ENCODE measurements at places on chromosomes 12 and 14.

DNA sequence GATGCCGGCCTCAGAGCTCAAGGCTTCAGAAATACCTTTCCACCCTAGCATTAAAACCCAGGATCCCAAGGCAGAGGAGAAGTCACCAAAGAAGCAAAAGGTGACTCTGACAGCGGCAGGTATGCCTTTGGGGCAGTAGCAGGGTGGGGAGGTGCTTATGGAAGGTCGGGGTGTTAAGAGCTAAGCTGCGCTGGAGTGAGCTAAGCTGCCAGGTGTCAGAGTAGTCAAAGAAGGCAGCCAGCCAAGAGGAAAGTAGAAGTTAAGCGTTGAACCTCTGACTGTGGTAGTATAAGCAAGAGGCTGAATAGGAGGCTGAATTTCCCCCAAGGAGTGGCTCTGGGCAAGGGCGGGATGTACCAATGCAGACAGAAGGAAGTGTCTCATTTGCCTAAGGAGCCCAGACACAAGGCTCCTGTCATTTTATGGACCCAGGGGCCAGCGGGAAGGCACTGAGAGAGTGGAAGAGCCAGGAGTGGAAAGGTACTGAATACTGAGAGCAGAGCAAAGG, 29.2 kb downstream of the DYRK4 start:
- DNase-seq: peak; percentile 31

- no peak for DNase-seq
These were observed 10.8 kb downstream of the PTGR2 start for GRCh38 chr14:73862480-73862879.

DNA sequence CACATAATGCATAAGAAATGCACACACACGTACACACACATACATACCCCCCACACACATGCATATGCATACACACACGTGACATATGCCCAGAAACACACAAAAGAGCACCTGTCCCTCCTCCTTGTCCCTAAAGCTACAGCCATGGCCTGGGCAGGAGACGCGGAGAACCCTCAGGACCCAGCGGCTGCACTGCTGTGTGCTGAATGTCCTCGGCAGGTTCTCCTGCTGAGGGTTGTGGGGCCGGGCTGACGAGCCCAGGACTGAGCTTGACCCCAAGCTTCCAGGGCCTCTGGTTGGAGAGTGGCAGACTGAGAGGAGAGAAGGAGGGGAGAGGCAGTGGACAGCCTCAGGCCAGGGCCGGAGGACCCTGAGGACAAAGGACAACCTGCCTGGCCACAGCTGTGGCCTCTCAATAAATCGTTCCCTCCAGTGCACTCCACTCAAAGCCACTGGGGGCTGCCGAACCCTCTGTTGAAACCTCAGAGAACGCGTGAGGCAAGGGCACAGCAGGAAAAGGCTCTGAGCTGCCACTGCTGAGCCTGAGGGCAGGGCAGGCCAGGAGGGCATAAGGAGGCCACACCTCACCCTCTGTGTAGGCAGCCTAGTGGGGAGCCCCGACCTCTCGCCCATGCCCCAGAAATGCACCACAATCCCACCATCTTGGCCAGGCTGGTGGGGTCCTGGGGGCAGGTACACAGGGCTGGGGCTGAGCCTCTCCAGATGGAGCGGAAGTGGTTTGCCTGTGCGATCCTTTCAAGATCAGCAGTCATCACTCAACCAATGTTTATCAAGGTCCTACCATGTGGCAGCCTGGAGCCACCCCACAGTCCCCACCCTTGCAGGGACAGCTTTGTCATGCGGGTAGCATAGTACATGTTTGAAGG, 3.1 kb downstream of the CACNA2D4 start:
- DNase-seq: no peak

DNA sequence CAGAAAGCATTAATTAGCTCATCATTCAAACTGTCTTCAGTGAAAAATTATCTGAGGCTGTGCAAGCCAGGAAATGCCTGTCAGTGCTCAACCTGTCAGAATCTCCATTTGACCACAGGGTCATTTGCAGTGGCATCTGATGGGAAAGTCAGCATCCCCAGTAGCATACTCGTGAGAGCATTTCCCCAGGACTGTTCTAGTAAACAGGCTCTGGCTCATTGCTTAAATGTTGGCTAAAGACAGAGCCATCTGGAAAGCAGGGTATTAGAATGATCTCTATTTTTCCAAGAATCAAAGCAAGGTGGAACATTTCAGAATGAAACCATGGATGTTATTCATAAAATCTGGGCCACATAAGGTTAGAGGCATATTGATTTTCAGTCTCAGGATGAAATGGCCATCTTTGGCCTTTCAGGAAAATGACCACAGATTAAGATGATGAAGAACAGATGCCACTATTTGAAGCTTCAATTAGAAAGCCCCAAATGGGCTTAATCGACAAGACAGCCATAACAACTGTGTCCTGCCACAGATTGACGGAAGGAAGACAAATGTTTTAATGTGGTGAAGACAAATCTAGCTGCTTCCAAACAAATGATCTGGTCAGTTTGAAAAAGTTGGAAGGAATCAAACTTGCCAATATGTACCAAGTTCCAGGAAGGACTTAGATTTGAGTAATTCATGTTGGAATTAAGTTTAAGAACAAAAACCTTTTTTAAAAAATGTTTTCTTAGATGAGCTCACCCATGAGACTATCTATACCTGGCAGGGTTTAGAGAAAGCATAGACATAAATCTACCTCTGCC, 94.0 kb upstream of the FAR2 start:
- DNase-seq: no peak

GRCh38 chr12:96338852-96339471, 61.3 kb downstream of the CDK17 start:
- no peak for DNase-seq

DNA sequence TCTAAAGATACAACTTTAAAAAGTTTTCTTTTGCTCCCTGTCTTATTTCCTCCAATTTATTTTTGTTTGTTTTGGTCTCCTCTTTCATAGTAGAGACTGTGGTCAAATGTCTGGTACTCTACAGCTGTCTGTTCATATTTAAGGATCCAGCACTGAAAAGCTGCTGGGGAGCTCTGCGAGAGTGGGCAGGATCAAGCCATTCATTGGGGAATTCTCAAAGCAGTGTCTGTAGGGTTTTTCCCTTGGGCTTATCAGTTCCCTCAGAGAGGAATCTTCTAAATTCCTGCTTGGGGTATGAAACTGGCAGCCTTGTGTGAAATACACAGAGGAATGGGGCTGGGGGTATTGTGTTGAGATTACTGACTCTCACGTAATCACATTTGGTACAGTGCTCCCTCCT, 52.3 kb downstream of the FNTB start:
- no peak for DNase-seq

- DNase-seq: no peak
These were observed 806.0 kb upstream of the ATXN7L3B start for GRCh38 chr12:73731658-73732057.

GRCh38 chr12:73266206-73266605, 994.0 kb downstream of the TRHDE start:
- no peak for DNase-seq

- no peak for DNase-seq
These were observed 391.4 kb upstream of the SYT1 start for GRCh38 chr12:78473136-78473535.

DNA sequence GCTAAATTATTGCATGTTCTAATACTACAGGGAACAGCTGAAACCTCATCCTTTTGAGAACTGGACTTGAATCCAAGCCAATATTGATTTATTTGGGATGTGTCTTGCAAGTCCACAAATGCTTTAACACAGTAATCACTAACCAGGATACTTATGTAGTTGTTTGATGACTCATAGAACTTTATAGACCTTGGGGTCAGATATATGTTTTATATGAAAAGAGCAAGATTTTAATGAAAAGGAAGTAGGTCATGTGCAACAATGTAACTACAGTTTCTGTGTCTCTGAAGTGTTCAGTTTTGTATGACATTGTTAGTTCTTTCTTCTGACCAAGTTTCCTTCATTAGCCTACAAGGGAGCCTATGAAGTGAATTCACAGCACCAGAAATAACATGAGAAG, 352.0 kb downstream of the ZFP36L1 start:
- no peak for DNase-seq

DNA sequence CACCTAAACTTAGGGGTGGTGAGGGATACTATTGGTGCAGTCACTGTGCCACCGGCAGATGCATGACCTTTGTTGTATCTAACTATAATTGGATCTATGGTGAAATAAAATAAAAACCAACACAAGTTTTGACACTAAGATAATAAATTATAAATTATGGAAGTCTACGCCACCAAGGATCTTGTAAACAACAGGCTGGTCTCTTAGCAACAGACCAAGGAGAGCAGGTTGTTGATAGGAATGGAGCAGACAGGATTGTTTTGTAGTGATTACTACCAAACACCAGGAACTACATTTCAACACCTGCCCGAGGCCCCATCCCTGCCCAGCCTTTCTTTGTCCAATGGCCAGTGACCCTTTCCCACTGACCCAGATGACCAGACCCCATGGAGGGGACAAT, 1178.0 kb downstream of the VRK1 start:
- DNase-seq: no peak

DNA sequence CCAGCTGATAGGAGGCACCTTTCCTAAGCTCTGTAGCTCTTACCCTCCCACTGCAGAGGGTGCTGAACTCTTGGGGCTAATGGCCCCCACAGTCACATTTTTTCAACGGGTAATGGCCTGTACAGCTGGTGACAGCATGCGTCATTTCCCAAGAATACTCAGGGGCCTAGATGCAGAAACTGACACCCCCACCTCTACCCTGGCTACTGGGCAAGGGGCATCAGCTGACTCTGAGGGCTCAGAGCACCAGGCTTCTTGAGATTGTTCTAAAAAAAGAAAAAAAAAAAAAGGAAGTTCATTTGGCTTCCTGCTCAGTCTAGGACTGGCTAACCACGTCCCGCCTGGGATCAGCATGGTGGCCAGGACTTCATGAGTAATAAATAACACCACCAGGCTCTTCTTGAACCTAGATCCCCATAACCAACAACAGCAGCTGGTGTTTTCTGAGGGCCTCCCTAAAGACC, 35.2 kb downstream of the ZFP36L1 start:
- no peak for DNase-seq

DNA sequence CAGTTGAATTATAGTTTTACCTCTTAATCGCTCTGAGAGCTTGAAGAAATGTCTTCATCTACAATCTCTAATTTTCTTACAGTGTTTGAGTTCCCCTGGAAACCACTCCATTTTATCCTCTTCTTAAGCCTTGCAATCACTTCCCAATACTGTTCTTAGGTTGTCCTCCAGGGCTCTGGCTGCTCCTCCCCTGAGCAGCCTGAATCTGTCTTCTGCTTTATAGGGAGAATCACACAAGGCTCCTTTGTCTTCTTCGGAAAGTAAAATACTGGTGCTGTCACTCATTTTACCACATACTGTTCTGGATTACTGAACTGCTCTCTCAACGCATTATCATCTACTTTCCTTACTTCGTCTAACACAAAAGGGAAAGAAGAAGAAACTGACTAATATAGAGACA, 133.7 kb downstream of the MDGA2 start:
- no peak for DNase-seq

GRCh38 chr14:34072921-34073320, 122.0 kb upstream of the EGLN3 start:
- no peak for DNase-seq

DNA sequence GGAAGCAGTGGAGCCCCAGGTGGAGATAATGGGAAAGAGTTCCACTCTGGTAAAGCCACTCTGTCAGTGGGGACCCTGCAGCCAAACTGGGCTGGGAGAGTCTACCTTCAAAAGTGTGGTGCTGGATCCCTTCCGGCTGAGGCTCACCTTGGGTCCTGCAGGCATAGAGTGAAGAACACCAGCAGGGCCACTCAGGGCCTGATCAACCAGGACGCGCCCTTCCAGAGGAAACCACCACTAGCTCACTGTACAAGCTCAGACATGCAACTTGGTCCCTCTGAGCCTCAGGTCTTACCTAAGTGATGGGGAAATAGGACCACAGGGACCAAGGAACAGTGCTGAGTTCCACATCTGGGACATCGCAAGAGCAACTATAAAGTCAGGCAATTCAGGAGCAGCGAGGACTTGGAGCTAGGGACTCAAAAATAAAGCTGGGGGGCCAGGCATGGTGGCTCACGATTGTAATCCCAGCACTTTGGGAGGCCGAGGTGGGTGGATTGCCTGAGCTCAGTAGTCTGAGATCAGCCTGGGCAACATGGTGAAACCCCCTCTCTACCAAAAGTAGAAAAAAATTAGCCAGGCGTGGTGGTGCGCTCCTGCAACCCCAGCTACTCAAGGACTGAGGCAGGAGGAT, 5.9 kb upstream of the PRPH start:
- DNase-seq: no peak

DNA sequence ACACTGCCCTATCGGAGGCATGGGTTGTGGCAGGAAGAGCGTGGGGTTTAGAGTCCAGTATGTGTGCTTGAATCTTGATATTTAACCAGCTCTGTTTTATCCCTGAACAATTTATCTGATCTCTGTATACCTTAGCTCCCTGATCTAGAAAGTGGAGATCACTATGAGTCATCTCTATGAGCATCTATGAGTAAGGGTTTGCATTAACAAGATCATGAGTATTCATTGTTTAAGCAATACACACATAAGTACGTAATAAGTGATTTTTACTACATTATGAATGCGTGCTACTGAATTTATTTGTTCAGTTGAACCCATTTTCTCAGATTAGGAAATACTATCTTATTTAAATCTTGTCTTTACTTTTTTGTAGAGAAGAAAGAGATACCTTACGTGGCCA, 49.4 kb downstream of the GPATCH2L start:
- no peak for DNase-seq

DNA sequence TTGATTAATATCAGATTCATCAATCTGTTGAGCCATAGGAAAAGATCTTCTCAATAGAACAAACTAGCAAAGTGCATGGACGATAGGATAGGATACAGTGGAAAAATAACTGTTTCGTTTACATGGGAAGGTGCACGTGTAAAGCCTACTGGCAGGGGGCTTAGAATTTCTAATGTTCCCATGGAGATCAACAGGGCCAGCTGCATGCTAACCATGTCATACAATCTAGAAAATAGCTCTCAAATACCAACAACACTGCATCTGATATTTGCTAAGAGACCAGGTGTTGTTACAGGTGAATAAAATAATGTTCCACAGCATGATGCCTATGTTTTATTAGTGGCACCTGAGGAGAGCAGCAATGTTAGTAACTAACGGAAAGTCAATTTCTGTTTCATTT, 72.5 kb downstream of the ACSS3 start:
- no peak for DNase-seq

GRCh38 chr12:132556801-132557200, 53.6 kb downstream of the LRCOL1 start:
- no peak for DNase-seq

- peak; percentile 86 for DNase-seq
These were observed at the start of gene CMAS for GRCh38 chr12:22046090-22046967. Gene CMAS (plus strand): TSS chr12:22046218. CDS start chr12:22046304, 86 bp downstream.

GRCh38 chr12:5972387-5972786, 27.3 kb upstream of the ANO2 start:
- DNase-seq: no peak

DNA sequence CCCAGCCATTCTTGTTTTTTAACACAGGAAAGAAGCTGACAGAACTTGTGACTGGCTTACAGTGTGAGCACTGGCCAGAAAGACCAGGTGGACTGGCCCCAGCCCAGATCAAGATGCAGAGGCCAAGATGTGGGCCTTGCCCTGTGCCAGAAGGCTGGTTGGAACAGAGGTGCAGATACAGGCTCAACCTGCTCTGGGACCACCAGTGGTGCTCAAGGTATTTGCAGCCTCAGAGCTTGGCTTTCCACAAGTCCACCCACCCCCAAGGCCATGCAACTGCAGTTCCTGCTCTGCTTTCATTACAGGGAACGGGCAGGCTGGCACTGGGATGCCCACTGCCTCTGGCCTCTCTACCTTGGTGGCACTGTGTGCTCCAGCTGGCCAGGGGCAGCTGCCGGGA, 23.3 kb downstream of the ZFC3H1 start:
- no peak for DNase-seq
